ENCODE measurements at places on chromosomes 1 and 21.

- DNase-seq = no peak
Observed at GRCh38 chr1:12314333-12314903, 84.6 kb downstream of the VPS13D start.

DNA sequence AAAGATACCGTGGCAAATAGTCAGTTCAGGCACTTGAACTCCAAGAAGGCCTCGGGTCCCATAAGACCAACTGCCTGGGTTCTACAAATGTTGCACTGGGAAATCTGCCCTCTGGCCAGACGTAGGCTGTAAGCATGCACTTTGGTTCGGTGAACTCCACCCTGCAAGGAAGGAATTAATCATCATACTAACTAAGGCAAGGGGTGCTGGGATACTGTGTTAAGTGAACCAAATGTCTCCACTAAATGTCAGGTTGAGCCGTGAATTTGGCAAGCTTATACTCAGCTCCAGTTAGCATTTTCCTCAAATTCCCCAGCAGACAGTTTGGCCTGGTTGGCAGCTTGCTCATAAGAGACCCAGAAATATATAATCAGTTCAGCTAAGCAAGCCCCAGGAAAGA, 385.9 kb downstream of the GPATCH2 start:
- no peak for DNase-seq

DNA sequence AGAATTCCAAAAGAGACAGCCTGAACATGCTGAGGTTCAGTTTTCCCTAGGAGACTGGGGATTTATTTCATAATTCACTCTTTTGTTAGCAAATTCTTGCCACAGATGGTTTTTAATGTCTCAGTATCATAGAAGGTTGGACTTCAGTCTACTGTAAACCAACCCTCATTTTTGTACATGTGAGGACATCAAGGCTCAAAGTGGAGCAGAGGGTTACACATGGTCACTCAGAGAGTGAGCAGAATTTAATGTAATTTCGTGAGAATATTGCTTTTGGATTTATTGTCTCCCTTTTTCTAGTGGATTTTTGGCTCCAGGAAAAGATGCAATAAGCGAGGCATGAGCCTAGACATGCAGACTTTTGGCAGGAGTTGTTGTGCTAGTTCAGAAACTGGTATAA, 210.8 kb upstream of the JUN start:
- no peak for DNase-seq

DNA sequence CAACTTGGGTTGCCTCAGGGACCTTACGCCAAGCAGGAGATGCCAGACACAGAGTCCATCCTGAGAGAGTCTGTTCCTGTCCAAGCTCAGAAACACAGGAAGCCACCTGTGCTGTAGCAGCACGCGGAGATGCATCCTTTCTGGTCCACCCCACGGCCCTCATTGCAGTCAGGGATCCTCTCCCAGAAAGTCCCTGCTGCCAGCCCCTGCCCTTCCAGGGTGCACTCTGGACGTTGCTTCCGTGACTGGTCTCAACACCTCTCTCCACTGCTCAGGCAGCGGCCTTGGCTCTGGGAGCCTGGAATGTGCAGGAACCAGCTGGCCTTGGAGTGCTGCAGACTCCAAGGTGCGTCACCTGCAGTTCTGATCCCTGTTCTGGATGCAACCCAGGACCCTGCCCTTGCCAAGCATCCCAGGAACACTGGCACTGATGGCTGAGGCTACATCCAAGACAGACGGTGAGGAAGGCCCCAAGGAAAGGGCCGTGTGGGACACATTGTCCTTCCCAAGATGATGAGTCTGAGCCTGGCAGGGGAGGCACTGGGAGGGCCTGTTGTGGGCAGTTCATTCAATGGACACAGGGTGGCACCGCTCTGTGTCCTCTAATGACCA, 21.7 kb upstream of the COL6A1 start:
- DNase-seq = no peak

- DNase-seq = no peak
Observed at GRCh38 chr1:7529917-7530316, 241.2 kb upstream of the VAMP3 start.

GRCh38 chr1:10866321-10867093, 70.1 kb upstream of the CASZ1 start:
- peak; percentile 75 for DNase-seq

GRCh38 chr1:43565600-43566360, 35.1 kb downstream of the PTPRF start:
- peak; percentile 91 for DNase-seq

GRCh38 chr1:155946633-155947219, 5.3 kb downstream of the RXFP4 start:
- DNase-seq = no peak

DNA sequence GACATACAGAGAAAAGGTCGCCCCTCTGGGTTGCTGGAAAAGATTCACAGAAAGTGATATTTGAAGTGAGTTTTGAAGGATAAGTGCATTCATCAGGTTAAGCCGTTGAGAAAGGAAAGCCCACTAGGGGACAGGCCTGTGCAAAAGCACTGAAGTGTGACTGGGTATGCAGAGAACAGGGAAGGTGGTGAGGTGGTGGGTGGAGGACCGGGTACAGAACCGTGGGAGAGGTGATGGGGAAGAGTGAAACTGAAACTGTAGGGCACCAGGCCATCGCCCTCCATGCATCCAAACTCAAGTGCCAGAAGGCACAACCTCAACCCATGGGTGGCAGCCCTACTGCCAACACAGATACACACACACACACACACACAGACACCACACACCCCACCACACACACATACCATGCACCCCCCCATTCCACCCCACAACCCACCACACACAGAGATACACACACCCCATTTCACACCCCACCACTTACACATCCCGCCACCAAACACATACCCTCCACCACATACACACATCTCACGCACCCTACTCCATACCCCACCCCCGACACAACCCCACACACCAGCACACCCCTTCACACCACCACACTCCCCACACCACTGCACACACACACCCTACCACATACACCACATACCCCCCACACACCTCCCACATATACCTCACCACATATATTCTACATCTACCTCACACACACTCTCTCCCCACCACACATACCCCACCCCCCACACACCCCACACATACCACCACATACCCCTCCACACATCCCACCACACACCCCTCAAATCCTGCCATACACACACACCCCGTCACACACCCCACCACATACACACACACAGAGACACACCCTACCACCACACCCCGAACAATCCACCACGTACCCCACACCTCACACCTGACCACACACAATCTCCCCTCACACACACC, 59.0 kb downstream of the TSEN15 start:
- no peak for DNase-seq

- DNase-seq = no peak
Observed at GRCh38 chr1:245704765-245705164, 550.0 kb downstream of the KIF26B start.

DNA sequence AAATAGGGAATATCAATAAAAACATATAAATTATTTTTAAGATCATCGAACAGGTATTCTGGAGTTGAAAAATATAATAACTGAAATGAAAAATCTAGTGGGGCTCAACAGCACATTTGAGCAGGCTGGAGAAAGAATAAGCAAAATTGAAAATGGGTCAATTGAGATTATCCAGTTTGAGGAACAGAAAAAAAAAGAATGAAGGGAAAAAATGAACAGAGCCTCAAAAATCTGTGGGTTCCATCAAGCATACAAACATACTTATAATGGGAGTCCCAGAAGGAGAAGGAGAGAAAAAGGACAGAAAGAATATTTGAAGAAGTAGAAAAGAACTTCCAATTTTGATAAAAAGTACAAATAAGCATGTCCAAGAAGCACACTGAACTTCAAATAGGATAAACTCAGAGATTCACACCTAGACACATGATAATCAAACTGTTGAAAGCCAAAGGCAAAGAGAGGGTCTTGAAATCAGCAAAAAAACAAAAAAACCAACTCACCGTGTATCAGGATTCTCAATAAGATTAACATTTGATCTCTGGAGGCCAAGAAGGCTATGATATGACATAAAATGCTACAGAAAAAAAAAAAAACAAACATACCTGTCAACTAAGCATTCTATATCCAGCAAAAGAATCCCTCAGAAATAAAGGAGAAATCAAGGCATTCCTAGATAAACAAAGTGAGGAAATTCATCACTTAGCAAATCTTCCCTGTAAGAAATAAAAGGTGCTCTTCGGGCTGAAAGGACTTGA, 5.4 kb upstream of the COQ8A start:
- no peak for DNase-seq

DNA sequence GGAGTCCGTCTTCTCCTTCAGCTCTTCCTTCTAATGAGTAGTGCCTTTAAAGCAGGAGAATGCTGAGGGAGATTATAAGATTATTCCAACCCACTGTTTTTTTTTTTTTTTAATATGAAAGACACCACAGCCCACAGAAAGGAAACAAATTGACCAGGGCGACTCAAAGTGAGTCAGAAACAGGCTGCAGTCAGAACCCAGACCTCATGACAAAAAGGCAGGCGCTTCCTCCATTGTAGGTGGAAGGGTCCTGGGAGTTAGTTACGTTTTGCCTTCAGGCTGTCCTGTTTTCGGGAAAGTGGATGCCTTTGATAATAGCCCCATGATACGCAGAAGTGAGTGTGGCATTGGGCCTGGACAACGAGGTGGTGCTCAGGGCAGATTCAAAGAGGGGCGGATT, 21.0 kb downstream of the PLXNA2 start:
- DNase-seq = no peak

DNA sequence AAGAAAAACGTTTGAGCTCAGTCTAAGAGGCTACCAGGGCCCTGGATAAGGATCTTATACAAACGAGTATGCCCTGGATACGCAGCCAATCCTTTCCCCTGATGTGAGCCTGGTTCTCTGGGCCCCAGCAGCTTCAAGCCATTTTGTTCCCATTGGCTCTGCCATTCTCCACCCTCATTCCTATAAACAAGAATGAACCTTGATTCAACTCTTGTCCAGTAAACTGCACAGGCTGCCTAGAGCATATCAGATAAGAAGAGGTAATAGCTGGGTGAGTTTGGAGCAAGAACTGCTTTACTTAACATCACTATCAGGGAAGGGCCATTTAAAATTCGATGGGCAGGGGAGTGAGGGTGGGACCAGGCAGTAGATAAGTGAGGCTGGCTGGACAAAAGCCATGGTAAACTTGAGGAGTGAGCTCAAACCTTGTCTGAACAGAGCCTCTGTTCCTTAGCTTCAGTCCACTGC, 11.3 kb downstream of the BTG2 start:
- no peak for DNase-seq

GRCh38 chr1:216910081-216910840, 187.0 kb upstream of the ESRRG start:
- DNase-seq = no peak

DNA sequence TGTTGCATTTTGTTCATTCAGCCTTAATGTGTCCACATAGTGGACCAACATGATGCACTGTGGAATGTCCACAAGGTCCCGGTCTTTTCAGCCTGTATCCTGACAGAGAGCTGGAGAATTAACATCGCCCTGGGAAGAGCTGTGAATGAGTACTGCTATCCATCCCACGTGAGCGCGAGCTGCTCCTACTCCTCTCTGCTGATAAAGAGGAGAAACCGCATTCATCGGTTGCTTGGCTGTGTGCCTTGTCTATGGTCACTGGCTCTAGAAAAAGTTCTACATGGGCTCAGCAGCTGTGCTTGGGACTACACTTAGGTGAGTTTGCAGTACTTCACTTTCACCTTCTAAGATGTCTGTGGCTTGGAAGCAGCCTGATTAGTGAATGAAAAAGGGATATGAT, 31.1 kb upstream of the IGSF5 start:
- DNase-seq = no peak

DNA sequence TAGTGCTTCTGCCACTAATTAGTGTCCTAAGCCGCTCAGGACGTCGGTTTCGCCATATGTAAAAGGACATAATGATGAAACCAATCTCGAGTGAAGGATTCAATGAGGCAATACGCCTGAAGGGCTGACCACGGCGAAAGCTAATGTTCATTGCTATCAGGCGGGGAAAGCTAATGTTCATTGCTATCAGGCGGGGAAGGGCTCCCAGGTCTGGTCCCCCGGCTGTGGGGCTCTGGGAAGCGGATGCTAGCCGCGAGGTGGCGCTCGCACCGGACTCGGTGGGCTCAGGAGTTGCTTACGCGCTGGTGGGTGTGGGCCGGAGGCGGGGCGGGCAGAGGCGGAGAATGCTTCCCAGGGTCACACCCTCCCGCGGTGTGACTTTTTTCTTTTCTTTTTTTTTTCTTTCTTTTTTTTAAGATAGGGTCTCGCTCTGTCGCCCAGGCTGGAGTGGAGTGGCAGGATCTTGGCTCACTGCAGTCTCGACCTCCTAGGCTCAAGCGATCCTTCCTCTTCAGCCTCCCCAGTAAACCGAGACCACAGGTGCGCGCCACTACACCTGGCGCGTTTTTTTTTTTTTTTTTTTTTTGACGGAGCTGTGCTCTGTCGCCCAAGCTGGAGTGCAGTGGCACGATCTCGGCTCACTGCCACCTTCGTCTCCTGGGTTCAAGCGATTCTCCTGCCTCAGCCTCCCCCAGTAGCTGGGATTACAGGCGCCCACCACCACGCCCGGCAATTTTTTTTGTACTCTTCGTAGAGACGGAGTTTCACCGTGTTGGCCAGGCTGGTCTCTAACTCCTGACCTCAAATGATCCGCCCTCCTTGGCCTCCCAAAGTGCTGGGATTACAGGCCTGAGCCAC, 1.1 kb upstream of the PEAR1 start:
- peak; percentile 95 for DNase-seq

Data from neural progenitor cell (in vitro differentiated cells).